ENCODE measurements at places on chromosomes 13 and 19.
A peak's percentile ranks its signal among the peaks of the same experiment; 100 is the strongest.

DNA sequence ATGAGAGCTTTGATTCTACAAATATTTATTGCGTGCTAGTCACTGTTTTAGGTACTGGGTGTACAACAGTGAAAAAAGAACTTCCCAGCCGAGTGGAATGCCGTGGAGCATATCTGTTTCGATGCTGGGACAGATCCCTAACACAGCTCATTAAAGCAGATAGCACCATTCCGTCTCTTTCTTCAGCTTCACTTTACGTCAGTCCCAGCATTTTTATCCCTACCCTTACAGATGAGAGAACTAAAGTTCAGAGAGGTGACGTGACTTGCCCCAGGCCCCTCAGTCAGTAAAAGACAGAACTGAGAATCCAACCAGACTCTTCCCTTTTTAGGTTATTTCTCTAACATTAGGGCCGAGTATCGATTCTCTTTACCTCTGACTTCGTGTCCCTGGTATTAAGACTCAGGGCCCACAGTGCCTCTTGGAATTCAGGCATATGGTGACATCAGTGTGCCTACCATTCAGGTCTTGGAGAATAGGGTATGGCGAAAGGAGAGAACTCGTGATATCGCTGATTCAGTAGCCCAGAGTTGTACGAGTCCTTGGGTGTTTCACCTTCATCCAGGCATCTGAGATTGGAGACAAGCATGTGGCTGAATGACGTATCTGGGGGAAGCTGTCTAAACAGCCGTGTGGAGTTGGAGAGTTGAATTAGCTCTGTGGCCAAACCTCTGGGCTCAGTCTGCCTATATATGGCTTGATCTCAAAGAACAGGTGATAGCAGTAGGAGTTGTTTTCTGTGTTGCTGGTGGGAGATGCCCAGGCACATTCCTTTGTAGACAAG is 27.1 kb downstream of the ACTN4 start:
- DNase-seq: peak; percentile 69

- no peak for DNase-seq
Observed at GRCh38 chr19:5333581-5334365, 6.8 kb downstream of the PTPRS start.

DNA sequence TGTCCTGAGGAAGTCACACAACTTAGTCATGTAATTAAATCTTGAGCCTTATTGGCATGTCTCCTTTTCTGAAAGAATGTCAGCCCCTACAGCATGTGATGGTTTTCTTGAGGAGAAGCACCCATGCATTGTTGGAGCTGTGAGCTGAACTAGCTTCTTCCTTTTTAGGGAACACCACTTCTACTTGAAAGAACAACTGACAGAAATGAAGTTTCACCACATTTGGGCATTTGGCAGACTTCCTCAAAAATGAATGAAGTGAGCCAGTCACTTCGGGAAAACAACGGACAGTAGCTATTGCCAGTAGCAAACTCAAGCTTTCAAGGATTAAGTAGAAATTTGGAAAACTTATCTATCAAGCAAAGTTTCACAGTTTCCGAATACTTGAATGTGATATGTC is 1351.3 kb downstream of the EFNB2 start:
- DNase-seq: peak; percentile 41

GRCh38 chr13:48748681-48749080 is 95.0 kb downstream of the CYSLTR2 start:
- peak; percentile 15 for DNase-seq

DNA sequence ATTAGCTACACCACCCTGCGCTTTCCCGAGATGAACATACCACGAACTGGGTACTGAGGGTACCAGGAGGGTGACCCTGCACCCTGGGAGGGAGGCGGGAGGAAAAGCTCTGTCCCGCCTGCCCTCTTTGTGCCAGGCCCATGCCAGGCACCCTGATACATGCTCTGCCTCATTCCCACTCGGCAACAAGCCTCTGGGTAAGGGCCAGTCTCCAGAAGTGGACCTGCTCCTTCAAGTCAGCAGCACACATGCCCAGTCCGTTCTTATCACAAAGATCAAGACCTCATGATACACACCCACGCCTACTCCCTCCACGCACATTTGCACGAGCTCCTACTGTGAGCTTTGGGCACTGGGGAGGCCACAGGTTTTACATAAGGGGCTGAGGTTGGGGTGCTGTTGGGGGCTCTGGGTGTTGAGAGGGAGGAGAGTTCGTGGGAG is 2.0 kb upstream of the FFAR1 start:
- no peak for DNase-seq

GRCh38 chr19:42252365-42253244 is 2.3 kb downstream of the ERF start:
- DNase-seq: peak; percentile 16

GRCh38 chr13:72368031-72368430 is 359.4 kb downstream of the MZT1 start:
- no peak for DNase-seq

All from inflammatory macrophage treated with lipopolysaccharide for 4 hours (primary cell).